Activated CD4-positive, alpha-beta T cell treated with anti-CD3 and anti-CD28 coated beads, Interleukin-2, Interleukin-4, amounts not matched to agents 100 ng/mL and 50 ng/mL, durations not matched to agents 16 hours and 8 hours (primary cell): ENCODE measurements at places on chromosomes 12 and 14.

- no peak for DNase-seq
Observed at GRCh38 chr14:60756847-60757246, 22.3 kb downstream of the MNAT1 start.

GRCh38 chr12:1357711-1358110 lies 236.7 kb downstream of the FBXL14 start:
- no peak for DNase-seq

DNA sequence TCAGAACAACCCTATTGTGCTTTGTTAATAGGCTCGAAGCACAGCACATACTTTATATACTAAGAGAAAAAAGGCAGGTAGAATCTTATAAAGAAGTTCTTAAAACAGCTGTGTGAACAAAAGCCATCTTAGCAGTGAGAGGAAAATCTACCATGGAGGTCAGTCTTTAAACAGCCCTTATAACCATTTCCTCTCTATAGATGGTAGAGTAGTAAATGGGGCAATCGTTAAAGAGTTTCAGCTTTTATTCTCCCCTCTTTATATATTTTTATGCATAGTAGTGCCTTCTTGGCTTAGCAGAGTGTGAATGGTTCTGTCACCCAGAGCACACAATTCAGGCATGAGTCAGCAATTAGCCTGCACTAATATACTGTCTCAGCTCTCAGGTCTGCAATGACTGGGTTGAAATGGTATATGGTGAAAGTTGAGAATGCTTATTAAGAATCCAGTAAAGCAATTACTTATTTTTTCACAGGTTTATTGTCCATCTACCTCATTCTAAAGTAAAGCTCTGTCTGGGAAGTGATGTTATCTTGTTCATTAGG lies 305.0 kb downstream of the NELL2 start:
- no peak for DNase-seq

GRCh38 chr12:958588-959123 lies 9.2 kb upstream of the RAD52 start:
- no peak for DNase-seq

- no peak for DNase-seq
Observed at GRCh38 chr14:79417961-79418360, 793.3 kb downstream of the DIO2 start.

- no peak for DNase-seq
Observed at GRCh38 chr12:22051114-22051698, 5.2 kb downstream of the CMAS start.

- peak; percentile 83 for DNase-seq
Observed at GRCh38 chr12:68958322-68958721, 25.4 kb upstream of the CPM start.

DNA sequence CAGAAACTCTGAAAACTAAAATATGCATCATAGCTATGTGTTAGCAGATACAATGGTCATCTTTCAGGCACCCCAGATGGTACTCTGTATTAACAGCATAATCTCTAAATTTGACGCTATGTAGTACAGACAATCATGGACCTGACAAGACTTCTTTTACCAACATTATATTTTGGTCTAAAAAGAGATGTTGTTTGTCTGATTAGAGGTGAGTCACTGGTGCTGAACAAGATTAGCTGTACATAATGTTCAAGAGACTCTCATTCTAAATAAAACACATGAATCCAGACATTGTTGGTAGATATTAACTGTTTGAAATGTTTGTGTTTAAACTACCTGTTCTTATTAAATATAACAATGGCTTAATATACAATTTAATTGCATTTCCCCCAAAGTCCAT lies 146.4 kb upstream of the LMNTD1 start:
- no peak for DNase-seq

DNA sequence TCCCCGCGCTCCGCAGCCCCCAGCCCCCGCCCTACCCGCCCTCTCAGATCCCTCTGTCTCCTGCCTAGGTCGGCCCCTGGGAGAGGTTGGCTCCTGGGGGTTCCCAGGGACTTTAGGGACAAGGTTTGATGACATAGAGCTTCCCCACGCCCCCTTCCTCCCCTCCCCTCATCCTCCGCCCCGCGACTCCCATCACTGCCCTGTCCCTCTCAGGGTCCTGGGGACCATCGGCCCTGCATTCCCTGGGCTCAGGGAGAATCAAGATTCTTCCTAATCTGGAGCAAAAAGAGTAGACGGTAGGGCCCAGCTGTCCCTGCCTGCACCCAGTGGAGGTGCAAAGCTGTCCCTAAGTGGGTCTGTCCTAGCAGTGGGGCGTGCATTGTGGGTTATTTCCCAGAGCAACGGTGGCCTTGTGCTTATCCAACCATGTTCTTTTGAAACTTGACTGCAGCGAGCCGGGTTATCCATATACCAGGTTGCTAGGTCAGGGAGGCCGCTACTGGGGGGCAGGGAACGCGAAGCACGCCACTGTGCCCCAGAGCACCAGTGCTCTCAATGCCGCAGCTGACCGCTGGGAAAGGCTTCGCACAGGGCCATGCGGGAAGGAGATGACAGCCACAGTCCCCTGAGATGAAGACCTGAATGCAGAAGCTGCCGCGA lies 124.4 kb upstream of the PRMT8 start:
- no peak for DNase-seq

DNA sequence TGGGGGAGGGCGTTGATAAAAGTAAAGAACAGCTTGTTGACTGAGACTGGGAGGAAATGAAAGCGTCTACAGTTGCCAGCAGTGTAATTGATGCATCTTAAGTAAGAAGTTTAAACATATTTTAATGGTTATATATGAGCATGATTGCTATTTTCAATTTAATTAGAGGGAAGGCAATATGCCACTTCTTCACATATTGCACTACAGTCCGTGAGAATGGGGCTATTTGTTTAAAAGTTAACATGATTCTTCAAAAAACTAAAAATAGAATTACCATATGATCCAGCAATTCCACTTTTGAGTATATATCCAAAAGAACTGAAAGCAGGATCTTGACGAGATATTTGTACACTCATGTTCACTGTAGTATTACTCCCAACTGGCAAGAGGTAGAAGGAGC lies 38.3 kb upstream of the PPP2R5E start:
- DNase-seq, result no peak

GRCh38 chr12:88227871-88228270 lies 85.8 kb downstream of the TMTC3 start:
- no peak for DNase-seq

GRCh38 chr12:12837025-12837812 lies 24.1 kb downstream of the DDX47 start:
- DNase-seq, result peak; percentile 75

DNA sequence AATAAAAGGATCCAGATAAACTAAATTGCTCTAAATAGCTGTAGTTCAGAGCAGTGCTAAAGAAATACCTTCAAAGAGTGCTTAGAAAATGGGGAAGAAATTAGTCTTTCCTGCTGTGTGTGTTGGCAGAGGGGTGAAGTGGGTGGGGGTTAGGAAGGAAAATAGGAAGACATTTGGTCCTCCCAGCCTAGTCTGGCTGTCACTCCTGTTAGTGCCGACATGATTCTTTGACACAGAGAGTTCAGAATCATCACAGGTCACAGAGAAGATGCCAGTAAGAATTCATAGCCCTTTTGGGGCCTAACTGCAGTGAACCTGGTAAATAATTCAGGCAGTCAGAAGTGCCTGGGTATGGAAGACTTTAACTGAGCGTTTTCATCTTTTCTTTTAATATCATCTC lies 74.8 kb downstream of the FLRT2 start:
- DNase-seq, result no peak

GRCh38 chr14:36524874-36525745 lies 5.1 kb upstream of the NKX2-1 start:
- peak; percentile 27 for DNase-seq

GRCh38 chr12:122724641-122725243 lies 5.9 kb downstream of the HCAR1 start:
- DNase-seq, result no peak

GRCh38 chr14:92686900-92687427 lies 61.5 kb downstream of the LGMN start:
- peak; percentile 72 for DNase-seq

GRCh38 chr12:129873111-129873832 lies 30.6 kb downstream of the TMEM132D start:
- DNase-seq, result no peak

- peak; percentile 51 for DNase-seq
Observed at GRCh38 chr12:109994401-109995175, 1.6 kb downstream of the GIT2 start.

GRCh38 chr12:55726971-55727370 lies 1.8 kb downstream of the CD63 start:
- no peak for DNase-seq

DNA sequence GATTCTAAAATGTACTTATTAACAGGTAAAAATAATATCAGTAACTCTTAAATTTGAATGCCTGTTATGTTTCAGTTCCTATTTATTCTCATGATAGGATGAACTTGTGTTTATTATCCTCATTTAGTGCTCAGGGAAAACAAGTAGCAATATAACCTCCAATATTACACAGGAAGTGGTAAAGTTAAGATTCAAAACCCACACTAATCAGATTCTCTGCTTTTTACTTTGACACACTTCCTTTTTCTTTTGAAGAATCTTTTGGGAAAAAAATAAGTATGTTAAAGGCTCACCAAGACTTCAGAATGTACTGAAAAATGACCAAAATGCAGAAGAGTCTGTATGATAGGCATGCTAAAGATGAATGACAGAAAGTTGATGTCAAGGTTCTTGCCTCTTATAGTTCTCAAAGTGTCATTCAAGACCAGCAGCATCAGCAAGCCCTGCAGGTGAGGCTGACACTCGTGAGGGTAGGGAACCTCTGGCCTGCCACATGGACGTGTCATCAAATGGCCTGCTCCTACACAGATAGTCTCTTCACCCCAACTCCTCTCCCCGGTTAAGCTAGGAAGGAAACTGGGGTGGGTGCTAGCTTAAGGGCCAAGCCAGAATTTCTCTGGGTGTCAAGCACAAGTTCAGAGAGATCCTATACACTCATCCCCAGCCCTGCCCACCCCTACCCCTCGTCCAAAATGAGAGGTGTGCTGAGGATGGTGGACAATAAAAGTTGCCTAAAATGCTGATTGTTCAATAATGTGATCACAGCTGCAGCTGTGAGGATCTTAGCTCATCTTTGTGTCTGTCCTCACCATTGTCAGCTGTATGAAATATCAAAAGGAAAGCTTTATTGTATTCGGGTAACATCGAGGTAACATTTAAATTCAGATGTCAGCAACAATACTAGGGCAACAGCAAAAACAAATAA lies 6.3 kb downstream of the TBPL2 start:
- no peak for DNase-seq

GRCh38 chr14:75435473-75435872 lies 7.7 kb downstream of the JDP2 start:
- DNase-seq, result no peak

DNA sequence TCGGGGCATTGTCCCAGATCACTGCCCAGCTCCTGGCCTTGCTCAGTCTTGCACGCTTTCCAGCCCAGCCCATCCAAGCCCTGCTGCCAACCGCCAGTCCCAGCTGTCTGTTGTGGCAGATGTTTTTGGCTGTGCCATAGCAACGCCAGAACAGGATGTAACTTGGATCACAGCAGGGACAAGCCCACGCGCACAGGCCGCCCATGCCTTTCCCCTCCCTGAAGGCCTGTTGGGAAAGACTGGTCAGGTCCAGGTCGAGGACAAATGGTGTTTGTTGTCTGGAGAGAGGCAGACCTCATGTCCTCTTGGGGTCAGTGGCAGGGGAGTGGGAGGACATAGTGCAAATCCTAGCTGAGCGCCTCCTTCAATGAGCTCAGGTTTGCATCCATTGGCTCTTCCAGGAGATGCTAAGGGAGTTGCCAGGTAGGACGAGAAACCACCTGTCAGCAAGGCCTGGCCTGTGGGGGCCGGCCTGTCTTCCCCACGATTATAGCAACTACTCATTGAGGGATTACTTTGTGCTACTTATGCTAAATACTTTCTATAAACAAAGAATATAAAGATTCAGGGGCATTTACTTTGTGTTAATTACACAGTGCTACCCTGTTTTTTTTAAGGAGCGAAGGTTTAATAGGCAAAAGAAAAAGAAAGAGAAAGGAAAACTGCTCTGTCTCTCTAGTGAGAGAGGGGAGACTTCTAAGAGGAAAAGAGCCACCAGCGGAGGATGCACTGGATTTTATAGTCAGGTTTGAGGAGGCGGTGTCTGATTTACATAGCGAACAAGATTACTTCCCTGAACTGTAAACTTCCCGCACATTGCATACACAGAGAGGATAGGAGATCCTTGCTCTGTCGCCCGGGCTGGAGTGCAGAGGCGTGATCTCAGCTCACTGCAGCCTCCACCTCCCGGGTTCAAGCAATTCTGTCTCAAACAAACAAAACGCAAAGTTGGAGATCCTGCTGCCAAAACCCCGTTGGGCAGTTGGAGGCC lies 42.8 kb upstream of the CORO1C start:
- no peak for DNase-seq

GRCh38 chr12:114063435-114063834 lies 97.3 kb upstream of the RBM19 start:
- DNase-seq, result no peak

- DNase-seq, result no peak
Observed at GRCh38 chr12:94504386-94504785, 44.7 kb upstream of the CEP83 start.

DNA sequence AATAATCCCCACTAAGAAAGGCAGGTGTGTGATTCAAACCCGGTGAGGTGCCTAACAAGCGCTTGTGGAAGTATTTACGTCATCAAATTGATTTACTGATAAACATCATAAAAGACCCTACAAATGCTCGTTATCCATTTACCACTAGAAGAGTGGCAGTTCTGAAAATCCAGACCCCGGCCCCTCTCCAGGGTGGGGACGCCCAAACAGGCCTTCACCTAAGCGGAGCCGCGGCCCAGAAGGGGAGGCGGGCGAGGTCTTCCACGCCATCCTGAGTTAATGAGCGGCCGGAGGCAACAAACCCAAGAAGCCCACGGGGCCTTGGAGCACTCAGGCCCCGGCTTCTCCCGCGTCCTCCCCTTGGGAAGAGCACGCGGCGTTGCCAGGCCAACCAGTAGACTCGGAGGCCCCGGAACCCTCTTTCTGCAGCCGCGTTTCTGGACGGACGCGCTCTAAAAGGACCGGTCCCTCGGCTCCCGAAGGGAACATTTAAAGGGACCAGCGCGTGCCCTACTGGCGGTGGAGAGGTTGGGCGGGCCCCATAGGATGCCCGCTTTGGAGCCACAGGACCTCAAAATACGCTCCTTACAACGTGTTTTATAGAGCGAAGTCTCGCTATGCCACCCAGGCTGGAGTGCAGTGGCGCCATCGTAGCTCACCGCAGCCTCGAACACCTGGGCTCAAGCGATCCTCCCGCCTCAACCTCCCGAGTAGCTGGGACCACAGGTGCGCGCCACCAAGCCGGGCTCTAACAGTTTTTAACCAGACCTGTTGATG lies 3.5 kb downstream of the PTPN21 start:
- DNase-seq, result peak; percentile 56

- DNase-seq, result no peak
Observed at GRCh38 chr12:24852420-24852819, 96.5 kb downstream of the BCAT1 start.

GRCh38 chr12:41184864-41185263 lies 3.3 kb upstream of the PDZRN4 start:
- no peak for DNase-seq

DNA sequence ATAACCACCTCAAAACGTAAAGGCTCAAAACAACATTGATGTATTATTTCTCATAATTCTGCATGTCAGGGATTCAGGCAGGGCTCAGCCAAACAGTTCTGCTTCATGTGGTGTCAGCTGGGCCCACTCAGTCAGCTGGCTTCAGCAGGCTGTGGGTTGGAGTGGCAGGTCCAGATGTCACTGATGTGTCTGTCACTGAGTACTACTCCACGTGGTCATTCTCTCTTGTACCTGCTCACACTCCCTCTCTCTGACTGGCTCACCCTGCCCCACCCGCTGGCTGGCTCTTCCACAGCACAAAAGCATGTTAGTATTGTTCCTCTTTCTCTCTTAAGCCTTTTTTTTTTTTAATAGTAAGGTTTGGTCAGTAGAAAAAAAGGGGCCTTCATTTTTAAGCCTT lies 182.4 kb downstream of the DICER1 start:
- no peak for DNase-seq

GRCh38 chr12:20122274-20122673 lies 246.1 kb upstream of the PDE3A start:
- DNase-seq, result no peak
